ENCODE measurements at places on chromosomes 5 and 9.
A peak's percentile ranks its signal among the peaks of the same experiment; 100 is the strongest.

DNA sequence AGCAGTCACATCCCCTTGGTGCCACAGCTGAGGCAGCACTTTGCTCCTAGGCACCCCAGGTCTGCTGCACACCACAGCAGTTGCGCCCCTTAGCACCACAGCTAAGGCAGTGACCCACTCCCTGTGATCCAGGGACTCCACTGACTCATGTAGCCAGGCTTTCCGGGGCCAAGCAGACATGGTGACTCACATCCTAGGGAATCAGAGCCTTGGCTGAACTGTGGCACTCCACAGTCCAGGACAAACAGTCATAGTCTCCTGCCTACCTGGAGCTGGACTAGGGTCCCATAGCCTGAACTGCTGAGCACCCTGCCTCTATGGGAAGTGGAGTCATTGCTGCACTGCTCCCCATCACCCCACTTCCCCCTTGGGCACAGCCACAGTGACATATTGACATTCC, 338.7 kb downstream of the NPR3 start:
- no peak for DNase-seq

GRCh38 chr5:54589786-54590185, 72.2 kb downstream of the SNX18 start:
- DNase-seq = no peak

DNA sequence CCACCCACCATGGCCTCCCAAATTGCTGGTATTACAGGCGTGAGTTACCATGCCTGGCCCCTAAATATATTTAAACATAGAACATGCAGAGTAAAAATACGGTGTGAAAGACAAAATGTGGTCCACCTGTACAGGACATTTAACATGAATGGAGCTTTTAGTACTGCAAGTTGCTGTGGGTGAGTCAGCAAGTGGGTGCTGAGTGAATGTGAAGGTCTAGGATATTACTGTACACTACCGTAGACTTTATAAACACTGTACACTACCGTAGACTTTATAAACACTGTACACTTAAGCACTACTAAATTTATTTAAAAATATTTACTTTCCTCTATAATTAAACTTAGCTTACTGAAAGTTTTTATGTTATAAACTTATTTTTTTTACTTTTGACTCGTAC, 317.8 kb downstream of the PRDM9 start:
- no peak for DNase-seq

DNA sequence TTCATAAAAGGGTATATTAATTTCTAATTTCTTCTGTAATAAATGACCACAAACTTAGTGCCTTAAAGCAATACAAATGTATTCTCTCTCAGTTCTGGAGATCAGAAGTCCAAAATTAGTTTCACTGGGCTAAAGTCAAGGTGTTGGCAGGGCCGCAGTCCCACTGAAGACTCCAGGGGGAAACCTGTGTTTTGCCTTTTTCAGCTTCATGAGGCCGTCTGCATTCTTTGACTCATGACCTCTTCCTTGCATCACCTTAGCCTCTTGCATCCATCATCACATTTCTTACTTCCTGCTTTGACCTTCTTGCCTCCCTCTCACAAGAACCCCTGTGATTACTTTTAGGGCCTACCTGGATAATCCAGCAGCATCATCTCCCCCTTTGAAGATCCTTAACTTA, 42.0 kb upstream of the ALDH1B1 start:
- no peak for DNase-seq

DNA sequence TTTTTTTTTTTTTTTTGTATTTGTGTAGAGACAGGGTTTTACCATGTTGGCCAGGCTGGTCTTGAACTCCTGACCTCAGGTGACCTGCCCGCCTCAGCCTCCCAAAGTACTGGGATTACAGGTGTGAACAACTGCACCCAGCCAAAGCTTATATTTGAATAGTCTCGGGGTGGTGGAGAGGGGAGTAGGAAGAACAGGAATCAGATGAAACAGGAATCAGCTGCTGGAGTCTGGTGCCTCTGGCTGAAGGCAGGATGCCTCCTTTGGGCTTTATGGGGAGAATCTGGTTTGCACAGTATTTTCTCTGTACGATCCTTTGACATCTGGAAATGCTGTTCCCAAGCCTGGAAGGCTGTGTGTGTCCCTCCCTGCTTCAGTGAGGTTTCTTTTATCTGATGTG, 10.9 kb downstream of the C5orf52 start:
- DNase-seq = no peak

- no peak for DNase-seq
These were observed 105.6 kb downstream of the SUSD1 start for GRCh38 chr9:112069318-112070169.

GRCh38 chr5:27832886-27833285, 794.5 kb upstream of the CDH9 start:
- DNase-seq = no peak

GRCh38 chr9:109507421-109507838, 9.3 kb upstream of the PTPN3 start:
- no peak for DNase-seq

GRCh38 chr5:21168557-21168956, 1180.6 kb upstream of the CDH18 start:
- DNase-seq = no peak

- DNase-seq = no peak
These were observed 17.3 kb downstream of the QSOX2 start for GRCh38 chr9:136228107-136228875.

GRCh38 chr9:133683586-133684120, 47.5 kb downstream of the DBH start:
- peak; percentile 55 for DNase-seq

DNA sequence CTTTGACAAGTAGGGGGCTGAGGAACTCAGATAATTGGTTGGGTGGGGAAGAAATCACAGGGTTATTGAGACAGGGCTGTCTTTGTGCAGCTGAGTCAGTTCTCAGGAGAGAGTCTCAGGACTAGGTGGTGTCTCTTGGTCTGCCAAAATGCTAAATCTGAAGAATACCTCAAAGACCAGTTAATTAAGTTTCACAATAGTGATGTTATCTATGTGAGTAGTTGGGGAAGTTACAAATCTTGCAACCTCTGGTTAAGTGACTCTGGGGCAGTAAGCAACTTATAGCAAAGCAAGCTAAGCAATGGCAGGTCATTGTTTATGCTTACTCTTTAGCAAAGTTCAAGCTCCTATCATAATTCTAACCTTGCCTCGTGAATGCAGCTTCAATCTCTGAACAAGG, 53.6 kb downstream of the GIN1 start:
- DNase-seq = no peak

GRCh38 chr5:130104895-130105688, 200.8 kb downstream of the CHSY3 start:
- DNase-seq = no peak

DNA sequence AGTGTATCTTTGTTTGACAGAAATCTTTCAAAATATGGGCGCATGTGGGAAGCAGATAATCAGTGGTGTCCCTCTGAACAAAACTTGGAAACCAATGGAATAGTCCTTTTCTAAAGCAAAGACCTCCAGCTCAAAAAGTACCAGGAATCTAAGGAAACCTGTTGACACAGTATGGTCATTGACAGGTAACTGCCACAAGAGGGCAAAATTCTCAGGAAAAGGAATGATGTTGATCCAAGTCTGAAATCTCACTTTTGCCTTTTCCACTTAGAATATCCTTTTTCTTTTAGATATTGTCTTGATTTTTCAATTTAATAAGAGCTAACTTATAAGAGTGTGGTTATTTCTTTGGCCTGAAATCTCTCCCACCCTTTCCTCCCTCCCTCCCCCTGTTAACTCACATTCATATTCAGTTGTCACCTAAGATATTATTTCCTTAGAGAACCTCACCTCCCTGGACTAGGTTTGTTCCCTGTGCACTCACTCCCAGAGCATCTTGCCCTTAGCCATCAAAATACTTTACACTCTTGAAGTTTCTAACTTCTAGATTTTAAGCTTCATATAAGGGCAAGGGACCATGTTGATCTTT, 59.0 kb upstream of the BARX1 start:
- no peak for DNase-seq

- DNase-seq = no peak
These were observed 451.8 kb downstream of the RAB3C start for GRCh38 chr5:59034498-59035186.

- peak; percentile 31 for DNase-seq
These were observed at the start of gene ZDHHC21 for GRCh38 chr9:14693251-14693861. TSS of gene ZDHHC21 (minus strand) at chr9:14693432. CDS start at chr9:14674340, 19,092 bp downstream.

DNA sequence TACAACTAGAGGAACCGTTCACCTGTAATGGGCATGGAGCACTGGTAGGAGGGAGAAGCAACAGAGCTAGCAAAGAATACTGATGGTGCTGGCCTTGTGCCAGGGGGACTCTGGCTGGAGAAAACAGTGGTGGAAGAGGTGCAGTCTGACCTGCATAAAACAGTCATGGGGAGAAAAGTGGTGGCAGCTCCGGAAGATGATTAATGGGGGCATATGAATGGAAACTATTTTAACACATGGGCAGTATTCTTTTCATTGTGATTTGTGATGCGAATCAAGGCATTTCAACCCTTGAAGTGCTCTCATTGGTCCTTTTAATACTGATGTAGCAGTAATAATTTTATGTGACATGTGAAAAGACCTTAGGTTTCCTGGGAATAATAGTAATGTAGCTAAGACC, 219.6 kb downstream of the ADAMTS6 start:
- no peak for DNase-seq

DNA sequence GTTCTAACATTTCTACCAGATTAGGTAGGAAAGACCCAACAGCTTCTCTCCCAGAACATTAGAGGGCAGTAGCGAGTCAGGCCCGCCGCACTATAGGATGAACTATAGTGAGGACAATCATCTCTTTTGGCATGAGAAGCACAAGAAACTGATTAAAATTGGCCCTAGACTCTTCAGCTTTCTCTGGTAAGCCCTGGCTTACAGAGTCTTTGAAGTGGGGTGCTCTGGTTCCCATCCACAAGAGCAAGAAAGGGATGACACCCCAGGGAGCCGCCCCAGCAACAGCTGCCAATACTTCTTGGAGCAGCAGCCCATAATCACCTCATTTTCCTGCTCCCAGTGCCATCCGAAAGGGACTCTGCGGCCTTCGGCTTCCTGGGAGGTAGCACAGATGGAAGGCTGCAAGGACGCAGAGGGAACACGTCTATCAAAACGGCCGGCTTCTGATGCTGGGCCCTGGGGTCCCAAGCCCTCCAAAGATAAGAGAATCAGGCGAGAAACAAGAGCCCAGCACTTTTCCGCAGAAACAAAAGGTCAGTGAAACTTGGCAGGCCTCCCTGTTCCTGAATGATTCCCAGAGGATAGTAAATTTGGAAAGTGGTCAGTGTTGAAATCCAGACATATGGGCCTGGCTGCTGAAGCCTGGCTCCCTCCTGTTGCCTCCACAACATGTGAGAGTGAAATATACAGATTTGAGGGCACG, 69.3 kb downstream of the HSD17B3 start:
- no peak for DNase-seq

DNA sequence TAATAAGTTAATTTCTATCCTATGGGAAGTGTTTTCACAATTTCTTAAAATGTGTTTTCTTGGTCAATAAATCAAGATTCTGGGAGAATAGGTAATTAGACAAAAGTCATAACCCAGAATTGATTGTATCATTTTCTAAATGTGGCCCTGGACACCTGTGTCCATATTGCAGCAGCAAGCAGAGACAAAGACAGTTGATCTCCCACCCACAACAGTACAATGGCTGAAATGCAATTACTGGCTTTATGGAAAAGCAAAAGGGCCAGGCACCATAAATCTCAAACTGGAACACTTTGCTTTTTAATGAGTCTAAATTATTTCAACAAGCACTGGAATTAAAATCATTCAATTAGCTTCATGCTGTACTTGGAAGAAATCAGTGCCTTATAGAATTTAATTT, 157.2 kb downstream of the ESM1 start:
- no peak for DNase-seq

DNA sequence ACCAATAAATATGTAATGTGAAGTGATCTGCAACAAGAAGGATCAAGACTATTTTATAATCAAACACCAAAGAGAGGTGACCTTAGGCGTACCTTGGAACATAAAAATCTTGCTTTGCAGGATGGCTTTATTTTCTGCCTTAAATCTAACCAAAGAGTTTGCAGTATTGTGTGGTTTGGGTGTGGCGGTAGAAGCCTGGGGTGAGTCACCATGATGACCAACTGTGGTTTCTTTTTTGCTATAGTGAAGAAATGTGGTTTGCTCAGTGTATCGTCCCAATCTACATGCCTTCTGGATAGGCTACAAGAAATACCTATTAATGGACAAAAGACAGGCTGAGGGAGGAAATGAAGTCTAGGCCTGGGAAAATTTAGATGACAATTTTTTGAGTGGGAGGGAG, 5.1 kb upstream of the CAST start:
- no peak for DNase-seq

DNA sequence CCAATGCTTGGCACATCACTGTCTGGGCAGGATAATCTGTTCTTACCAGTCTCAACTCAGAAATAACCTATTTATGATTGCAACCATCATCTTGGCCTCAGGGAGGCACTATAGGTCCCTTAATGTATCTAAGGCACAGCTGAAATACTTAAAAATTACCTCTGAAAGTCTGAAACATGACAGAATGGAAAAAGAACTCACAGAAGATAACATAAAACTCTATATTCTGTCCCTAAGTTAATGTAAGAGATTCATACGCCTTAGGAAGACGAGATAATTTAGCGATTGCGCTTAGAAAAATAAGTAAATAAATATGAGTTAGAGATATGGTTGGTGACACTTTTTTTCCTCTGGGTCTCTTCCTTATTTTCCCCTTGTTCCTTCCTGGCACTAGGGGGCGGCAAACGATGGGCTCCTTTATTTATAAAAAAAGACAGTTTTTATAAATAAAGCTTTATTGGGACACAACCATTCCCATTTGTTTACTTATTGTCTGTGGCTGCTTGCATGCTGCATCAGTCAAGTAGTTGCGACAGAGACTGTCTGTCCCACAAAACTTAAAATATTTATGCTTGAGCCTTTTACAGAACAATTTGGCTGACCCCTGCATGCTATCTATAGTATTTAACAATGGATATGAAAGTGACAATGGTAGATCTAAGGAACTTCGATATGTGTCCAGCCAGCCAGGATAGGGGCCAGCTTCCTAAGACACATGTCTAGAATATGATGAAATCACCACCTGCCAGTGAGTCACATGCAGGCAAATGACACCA, 79.6 kb downstream of the PDE4D start:
- no peak for DNase-seq

- no peak for DNase-seq
These were observed 66.1 kb downstream of the DCP2 start for GRCh38 chr5:113042491-113043243.

GRCh38 chr9:35553670-35554543, 51.2 kb upstream of the TESK1 start:
- no peak for DNase-seq

GRCh38 chr5:160467555-160468362, 46.1 kb downstream of the PTTG1 start:
- DNase-seq = peak; percentile 57

GRCh38 chr9:95516734-95517558, at the start of gene PTCH1:
TSS of gene PTCH1 (minus strand) at chr9:95516971.
- peak; percentile 26 for DNase-seq

GRCh38 chr5:124795829-124796228, 49.4 kb upstream of the ZNF608 start:
- no peak for DNase-seq

- DNase-seq = no peak
These were observed 503.9 kb upstream of the DAB2 start for GRCh38 chr5:39928709-39929108.

GRCh38 chr9:85172001-85172978, 502.8 kb downstream of the NTRK2 start:
- DNase-seq = no peak
